ENCODE measurements at places on chromosomes 3 and 15.
A peak's percentile ranks its signal among the peaks of the same experiment; 100 is the strongest.

- no peak for DNase-seq
Observed at GRCh38 chr3:44061961-44062360, 179.7 kb upstream of the TOPAZ1 start.

DNA sequence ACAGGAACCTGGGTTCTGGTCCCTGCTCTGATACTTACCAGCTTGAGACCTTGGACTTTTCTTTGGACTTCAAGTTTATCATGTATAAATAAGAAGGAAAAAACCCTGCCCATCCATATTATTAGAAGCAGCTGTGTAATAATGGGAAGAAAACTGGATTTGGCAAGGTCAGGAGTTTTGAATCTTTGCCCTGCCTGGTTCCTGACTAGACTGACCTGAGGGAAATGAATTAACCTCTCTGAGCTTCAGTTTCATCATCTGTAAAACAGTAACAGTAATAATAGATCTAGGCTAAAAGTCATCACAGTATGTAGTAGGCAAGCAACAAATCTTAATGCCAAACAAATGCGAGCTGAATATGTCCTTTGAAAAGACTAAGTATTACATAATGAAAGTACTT lies 68.8 kb downstream of the FSIP1 start:
- DNase-seq = no peak

DNA sequence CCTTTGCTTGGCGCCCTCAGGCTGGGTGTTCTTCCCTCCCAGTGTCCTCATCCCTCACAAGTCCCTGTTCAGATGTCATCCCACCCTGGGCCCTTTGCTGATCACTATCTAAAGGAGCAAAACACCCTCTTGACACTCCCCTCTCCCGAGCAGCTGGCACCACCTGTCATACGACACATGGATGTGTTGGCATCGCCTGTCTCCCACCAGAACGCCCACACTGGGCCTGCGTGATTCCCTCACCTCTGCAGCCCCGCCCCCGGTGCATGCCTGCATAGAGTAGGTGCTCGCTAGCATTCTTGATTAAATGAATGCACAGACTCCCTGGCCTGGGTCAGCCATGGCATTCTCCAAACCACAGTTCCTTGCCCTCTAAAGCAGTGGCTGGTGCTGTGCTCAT lies 75.8 kb downstream of the DNAJB8 start:
- DNase-seq = no peak

DNA sequence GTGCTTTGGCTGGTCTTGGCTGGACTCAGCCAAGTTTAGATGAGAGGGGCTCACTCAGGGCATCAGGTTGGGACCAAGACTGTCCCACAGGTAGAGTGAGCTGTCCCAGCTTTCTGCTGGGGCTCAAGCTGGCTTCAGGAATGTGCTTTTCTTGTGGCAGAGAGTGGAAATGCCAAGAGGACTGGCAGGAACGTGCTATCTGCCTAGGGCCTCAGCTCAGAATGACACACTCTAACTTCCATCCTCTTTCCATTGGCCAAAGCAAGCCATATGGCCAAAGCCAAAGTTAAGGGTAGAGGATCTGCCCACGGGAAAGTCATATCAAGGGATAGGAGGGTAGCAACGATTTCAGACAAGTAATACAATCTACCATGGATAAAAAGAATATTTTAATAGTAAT lies 178.8 kb downstream of the ABHD5 start:
- peak; percentile 33 for DNase-seq

- no peak for DNase-seq
Observed at GRCh38 chr15:58684036-58684710, 65.3 kb downstream of the ADAM10 start.

DNA sequence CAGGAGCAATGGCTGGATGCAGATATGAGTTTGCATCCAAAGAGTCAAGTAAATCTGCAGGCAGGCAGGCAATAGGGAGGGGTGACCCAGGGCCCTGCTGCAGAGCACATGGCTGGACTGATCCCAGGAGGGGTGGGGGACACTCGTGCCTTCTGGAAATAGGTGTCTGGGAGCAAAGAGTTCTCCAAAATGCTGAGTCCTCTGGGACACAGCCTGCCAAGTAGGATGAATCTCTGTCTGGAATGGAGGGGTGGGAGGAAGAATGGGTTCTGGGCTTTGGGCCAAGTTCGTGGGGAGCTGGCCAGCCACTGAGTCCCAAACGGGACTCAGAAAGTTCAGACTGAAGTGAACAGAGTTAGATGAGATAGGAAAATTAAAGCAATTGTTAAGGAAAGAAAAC lies 214.5 kb downstream of the MTHFS start:
- peak; percentile 93 for DNase-seq

DNA sequence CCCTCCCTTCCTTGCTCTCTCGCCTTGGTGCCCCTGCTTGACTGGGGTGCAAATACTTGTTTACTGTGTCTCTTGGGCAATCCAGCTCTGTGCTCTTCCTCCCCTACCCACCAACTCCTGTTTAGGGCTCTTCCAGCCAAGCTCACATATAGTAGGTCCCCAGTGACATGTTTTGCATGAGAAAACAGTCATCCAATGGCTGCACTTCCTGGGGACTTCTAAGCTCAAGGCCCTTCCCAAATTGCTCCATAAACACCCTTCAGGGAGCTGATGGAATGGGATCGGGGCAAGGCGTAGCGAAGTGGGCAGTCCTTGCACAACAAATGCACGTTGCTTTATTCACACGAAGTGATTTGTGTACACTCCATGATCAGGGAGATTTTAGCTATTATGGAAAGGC lies 9.4 kb upstream of the COPG1 start:
- no peak for DNase-seq

DNA sequence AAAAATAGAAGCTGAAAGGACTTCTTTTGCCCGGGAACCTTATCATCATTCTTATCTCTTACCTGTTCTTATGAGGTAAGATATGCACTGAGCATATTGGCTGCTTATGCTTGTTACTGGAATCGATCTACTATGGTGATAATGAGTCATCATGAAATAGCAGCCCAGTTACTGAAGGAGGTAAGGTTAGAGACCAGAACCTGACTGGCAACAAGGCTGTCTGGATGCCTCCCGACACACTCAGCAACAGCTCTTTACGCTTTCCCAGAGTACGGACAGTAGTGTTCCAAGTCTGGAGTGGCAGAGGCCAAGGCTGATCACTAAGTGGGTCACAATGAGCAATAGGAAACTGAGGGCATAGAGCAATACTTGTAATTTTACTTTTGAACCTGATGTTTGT lies 314.1 kb downstream of the NLGN1 start:
- no peak for DNase-seq

DNA sequence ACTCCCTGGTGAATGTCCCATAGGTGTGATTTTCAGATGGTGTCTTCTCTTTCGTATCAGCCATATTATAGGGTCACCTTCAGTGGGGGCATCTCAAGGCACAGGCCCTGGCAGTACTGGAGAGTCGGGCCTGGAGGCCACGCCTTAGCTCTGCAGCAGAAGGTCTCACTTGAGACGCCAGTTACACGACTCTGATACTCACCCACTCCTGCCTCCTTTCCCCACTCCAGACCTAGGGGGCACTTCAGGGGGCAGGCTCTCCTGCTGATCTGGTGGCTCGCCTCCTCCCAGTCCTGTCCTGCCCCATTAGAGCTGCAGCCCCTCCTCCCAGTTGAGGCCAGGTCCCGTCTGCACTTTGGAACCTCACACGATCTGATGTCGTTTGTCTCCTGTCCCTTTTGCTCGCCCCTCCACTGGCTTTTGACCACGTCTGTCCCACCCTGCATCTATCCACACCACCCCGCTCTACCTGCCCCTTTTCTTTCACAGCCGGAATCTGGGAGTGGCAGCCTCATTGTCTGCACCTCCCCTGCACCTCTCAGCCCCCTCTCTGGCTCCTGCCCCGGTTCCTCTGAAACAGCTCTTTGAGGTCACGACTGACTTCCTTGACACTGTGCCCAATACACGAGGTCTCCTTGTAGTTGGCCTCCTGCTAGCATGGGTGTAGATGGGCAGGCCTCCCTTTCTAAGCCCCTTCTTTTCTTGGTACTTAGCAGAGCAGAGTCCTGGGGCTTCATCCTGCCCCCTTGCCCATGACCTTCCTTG lies 181.9 kb downstream of the NSMCE3 start:
- DNase-seq = no peak

- peak; percentile 63 for DNase-seq
Observed at GRCh38 chr3:48563382-48563918, at the start of gene UCN2. TSS of gene UCN2 (minus strand) at chr3:48563781. CDS start at chr3:48563124, 657 bp downstream.

GRCh38 chr3:143120716-143121240 lies 1.2 kb downstream of the CHST2 start:
- DNase-seq = peak; percentile 44

GRCh38 chr3:158205994-158206393 lies 96.1 kb downstream of the RSRC1 start:
- no peak for DNase-seq

DNA sequence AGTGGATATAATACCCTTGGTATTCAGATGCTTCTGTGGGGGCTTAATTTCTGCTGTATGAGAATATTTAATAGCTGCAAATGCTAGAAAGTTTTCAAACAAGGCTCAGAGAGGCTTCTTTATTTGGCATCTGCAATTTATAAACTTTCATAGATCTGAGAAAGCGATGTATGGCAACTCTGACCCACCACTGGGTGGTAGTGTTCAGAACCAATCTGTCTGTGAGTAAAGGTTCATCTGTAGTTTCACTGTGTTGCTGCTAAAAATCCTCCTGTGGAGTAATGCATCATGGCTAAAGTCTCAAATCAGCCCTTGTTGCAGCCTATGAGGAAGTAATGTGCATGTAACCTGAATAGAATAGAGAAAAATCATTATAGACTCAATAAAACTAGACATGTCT lies 47.4 kb downstream of the CLSTN2 start:
- DNase-seq = no peak

DNA sequence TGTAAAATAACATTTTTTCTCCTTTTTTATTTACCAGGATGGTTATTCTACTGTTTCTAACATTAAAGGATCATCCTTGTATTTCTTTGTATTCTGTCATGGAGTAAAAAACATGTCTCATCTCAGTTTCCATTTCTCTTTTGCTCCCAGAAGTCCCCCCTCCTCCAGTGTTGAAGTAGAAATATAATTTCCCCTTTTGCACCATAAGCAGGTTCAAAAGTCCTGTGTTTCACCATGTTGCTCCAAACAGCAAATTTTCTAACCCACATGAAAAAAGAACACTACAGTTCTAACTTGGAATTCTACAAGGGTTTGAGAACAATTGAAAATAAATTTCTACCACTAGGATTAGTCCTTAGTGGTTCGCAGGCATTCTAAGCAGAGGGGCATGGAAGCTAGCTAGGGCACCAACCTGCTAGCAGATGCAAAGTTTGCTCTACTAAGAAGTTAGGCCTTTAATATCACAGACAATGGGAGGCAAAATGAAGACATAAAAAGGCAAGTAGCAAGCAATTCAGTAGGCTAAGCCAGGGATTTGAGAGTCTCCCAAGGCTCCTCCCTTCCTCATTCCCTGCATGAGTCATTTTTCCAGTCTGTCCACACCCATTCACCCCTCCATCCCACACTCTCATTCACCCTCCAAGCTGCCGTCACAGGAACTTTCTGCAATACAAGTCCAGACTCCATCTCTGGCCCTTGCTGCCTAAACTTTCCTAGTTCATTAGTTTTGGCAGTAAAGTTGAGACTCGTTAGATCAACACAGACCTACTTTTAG lies 2.3 kb upstream of the MBNL1 start:
- peak; percentile 98 for DNase-seq

GRCh38 chr3:67692621-67693020 lies 38.2 kb upstream of the SUCLG2 start:
- peak; percentile 3 for DNase-seq

- DNase-seq = no peak
Observed at GRCh38 chr15:70435369-70435768, 328.0 kb downstream of the UACA start.

- no peak for DNase-seq
Observed at GRCh38 chr3:148218222-148218621, 479.5 kb upstream of the AGTR1 start.

- DNase-seq = no peak
Observed at GRCh38 chr3:120161902-120162301, 67.7 kb upstream of the GSK3B start.

DNA sequence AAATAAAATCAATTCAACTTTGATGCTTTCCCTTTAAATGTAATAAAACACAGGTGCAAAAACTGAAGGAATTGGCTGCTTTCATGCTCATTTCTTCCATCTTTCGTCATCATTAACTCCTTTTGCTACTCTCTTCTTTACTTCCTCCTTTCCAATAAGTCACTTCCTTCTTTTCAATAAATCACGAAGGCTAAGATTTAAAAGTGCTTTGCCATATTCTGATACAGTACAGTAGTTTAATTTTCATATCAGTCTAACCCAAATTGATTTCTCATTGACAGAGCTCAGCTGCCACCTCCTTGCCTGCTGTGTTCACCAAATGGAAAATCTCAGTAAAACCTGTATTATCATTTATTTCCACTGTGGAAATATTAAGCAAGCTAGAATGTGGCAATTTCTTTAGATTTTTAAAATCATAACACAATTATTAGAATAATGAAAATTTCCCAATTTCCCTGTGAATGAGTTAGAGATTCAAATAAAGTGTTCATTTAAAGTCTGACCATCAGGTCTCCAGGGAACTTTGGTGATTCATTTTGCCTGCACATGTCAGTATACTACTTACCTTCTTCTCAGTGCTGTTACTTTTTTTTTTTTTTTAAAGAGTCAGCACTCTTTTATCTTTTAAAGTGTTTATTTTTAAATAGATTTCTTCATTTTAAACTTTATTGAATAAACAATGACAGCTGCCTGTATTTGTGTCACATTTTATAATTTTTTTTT lies 41.6 kb downstream of the NANOGP8 start:
- peak; percentile 7 for DNase-seq

DNA sequence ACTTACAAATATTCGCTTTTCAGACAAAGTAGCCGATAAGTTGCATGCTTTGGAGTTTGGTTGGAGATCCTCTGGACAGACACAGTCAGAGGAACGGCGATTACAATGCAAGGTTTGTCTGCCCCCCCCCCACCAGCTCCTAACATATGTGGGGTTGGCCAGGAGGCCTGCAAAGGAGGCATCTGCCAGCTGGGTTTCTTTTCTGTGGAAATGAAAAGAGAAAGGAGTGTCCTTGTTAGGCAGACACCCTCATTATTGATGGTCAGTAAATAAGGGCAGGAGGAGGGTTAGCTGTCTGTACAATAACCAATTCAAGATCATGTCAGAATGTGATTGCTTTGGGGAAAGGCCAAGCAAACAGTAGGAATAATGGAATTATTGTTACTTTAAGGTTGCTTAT lies 49.1 kb downstream of the TLNRD1 start:
- no peak for DNase-seq

Data from fibroblast of skin of back (primary cell).